ENCODE measurements at places on chromosomes 1 and 21.

DNA sequence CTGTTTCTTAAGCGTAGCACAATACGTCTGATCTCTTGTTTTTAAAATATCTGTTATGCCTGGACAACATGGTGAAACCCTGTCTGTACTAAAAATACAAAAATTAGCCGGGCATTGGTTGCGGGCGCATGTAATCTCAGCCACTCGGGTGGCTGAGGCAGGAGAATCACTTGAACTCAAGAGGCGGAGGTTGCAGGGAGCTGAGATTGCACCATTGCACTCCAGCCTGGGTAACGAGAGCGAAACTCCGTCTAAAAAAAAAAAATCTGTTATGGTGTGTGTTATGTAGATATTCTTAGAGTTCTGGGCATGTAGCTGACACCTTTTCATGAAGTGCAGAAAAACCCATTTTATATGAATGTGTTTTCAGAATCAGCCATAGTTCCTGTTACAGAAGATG lies 38.2 kb downstream of the RABGAP1L start:
- no peak for DNase-seq
- H3K36me3 ChIP-seq = no peaks in the 10 kb centered on the region
- H3K27me3 ChIP-seq = no peaks in the 10 kb centered on the region
- no peak overlapping the region for H3K4me3 ChIP-seq
- no peaks in the 10 kb centered on the region for H3K4me1 ChIP-seq

DNA sequence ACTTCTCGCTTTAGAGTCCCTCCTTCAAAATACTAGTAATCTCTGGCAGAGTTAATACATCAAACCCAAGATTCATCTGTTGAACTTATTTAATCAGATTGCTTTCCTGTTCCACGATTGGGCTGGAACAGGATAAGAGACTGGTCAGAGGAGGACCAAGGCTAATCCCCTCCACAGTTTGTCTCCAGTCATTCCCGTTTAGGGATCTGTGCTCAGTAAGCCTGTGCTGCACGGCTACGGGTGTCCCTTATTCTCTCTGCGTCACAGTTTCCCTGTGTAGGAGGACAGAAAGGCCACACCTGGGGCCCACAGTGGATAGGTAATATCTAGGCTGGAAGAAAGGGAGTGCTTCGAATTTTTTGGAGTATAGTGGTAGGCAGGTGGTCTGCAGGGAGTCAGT lies 16.5 kb upstream of the NUAK2 start:
- H3K4me1 ChIP-seq = no peaks in the 10 kb centered on the region
- no peak overlapping the region for H3K4me3 ChIP-seq
- no peak for DNase-seq
- H3K36me3 ChIP-seq = no peaks in the 10 kb centered on the region
- H3K27me3 ChIP-seq = peaks cover 6% of the 10 kb centered on the region

DNA sequence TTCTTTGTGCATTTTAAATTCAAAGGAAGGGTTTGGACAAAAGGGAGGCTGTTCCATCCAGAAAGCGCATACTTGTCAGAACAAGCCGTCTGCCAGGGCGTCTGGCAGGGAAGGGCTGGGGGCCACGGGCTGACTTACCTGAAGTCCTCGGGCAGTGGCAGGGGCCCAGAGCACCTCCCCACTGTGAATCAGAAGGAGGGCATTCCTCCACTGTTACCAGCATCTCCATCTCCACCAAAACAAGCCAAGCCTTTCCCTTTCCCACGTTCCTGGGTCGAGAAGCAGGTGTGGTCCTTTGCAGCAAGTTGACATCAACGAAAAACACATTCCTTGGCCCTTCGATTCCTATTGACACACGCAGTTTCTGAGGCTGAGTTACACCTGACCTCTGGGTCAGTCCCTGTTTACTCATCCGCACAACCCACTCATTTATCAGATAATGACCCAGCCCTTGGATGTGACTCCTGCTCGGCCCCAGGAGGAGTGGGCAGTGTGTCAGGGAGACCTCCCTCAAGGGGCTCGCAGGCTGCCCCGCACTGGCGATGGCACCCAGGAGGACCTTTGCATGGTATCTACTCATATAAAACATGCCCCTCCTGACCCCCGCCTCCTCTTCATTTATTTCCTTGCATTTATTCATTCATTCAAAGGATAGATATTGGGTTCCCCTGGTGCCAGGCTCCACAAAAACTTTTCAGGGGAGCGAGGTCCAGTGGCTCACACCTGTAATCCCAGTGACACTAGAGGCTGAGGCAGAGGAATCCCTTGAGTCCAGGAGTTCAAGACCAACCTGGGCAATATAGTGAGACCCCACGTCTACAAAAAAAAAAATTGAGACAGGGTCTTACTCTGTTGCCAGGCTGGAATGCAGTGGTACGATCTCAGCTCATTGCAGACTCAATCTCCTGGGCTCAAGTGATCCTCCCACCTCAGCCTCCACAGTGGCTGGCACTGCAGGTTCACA lies 60.2 kb downstream of the TOMM20 start:
- no peak overlapping the region for H3K27ac ChIP-seq
- no peaks in the 10 kb centered on the region for H3K36me3 ChIP-seq
- no peaks in the 10 kb centered on the region for H3K27me3 ChIP-seq

GRCh38 chr1:41475859-41476567 lies 8.5 kb downstream of the EDN2 start:
- H3K36me3 ChIP-seq = no peaks in the 10 kb centered on the region
- no peak overlapping the region for H3K4me3 ChIP-seq
- no peaks in the 10 kb centered on the region for H3K4me1 ChIP-seq
- H3K27me3 ChIP-seq = no peaks in the 10 kb centered on the region
- peak overlapping the region; percentile 70 for H3K27ac ChIP-seq
- no peak for DNase-seq

DNA sequence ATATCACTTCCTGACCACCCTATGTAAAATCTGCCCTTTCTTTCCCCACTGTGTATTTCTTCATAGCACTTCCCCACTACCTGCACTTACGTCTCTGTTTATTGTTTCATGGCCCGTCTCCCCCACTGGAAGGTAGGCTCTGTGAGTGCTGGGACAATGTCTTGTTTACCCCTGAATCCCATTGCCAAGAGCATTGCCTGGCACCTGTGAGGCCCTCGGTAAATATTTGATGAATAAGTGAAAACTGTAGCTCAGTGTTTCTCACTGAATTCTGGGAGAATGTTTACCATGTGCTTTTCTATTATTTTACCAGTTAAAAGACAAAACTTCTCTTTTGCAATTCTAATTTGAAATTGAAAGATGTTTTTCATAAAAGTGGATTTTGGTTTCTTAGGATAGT lies 11.8 kb downstream of the NFASC start:
- peaks cover 33% of the 10 kb centered on the region for H3K4me1 ChIP-seq
- DNase-seq = no peak
- H3K27ac ChIP-seq = peak overlapping the region; percentile 19

- H3K4me3 ChIP-seq = no peak overlapping the region
- no peaks in the 10 kb centered on the region for H3K27me3 ChIP-seq
- DNase-seq = no peak
- H3K27ac ChIP-seq = no peak overlapping the region
- H3K36me3 ChIP-seq = no peaks in the 10 kb centered on the region
Measured at GRCh38 chr1:71738910-71739309, 543.4 kb downstream of the NEGR1 start.

GRCh38 chr21:31943561-31943960 lies 70.7 kb downstream of the HUNK start:
- H3K27ac ChIP-seq = no peak overlapping the region
- H3K4me3 ChIP-seq = no peak overlapping the region
- DNase-seq = no peak
- no peaks in the 10 kb centered on the region for H3K4me1 ChIP-seq

DNA sequence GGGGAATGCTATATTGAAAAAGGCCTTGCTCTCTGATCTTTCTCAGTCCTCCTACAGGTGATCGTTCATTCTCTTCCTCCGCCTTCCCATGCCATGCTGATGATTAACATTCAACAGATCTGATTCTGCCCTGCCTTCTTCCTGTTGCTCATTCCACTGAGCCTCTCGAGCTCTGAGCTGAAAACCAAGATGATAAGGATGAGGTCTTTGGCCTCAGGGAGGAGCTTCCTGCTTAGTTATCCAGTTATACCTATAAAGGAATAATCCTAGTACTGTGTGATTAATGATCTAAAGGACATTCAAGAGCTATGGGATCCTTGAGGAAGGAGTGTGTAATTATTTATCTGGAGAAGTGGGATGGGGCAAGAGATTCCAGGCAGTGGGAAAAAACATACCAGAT lies 25.2 kb upstream of the MAP3K7CL start:
- H3K27me3 ChIP-seq = no peaks in the 10 kb centered on the region
- no peaks in the 10 kb centered on the region for H3K36me3 ChIP-seq
- H3K4me3 ChIP-seq = no peak overlapping the region
- no peak overlapping the region for H3K27ac ChIP-seq
- DNase-seq = no peak
- no peaks in the 10 kb centered on the region for H3K4me1 ChIP-seq

- no peak overlapping the region for H3K4me3 ChIP-seq
- no peaks in the 10 kb centered on the region for H3K36me3 ChIP-seq
- no peak for DNase-seq
- H3K27ac ChIP-seq = peak overlapping the region; percentile 27
Measured at GRCh38 chr1:193406901-193407300, 220.5 kb upstream of the B3GALT2 start.
